ENCODE measurements at places on chromosomes 12 and 14.

- no peak for DNase-seq
Measured at GRCh38 chr14:96808619-96809406, 11.6 kb downstream of the VRK1 start.

DNA sequence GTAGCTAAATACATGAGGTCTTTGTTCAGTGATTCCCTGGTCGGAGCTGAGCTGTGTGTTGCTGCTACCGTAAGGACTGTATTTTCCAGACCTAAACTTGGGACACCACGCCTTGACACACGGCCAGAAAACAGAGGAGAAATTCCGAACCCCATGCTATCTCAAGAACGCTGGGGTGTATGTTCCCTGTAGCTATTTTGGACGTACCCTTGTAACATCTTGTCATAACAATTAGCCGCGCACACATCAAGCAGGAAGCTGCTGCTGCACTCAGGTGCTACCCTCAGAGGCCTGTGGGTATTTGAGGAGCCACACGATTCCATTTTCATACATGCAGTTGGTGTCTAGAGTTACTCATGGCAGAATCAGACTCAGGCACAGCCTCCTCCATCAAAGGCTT, 255.0 kb downstream of the TMEM132C start:
- DNase-seq: no peak

GRCh38 chr12:57735952-57736740, 2.4 kb downstream of the AGAP2 start:
- peak; percentile 37 for DNase-seq

DNA sequence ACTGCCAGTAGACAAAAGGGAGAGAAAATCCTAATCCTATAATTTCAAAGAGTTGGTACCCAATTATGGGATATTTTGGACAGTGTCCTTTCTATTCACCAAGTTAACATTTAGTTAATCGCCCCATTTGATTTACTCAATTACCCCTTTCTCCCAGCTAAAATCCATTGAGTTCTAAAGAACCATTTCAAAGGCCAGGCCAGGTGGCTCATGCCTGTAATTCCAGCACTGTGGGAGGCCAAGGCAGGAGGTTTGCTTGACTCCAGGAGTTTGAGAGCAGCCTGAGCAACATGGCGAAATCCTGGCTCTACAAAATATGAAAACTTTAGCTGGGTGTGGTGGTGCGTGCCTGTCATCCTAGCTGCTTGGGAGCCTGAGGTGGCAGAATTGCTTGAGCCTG, 5.5 kb upstream of the GPR19 start:
- no peak for DNase-seq

- DNase-seq: no peak
Measured at GRCh38 chr14:73741876-73742519, 27.8 kb upstream of the PNMA1 start.

DNA sequence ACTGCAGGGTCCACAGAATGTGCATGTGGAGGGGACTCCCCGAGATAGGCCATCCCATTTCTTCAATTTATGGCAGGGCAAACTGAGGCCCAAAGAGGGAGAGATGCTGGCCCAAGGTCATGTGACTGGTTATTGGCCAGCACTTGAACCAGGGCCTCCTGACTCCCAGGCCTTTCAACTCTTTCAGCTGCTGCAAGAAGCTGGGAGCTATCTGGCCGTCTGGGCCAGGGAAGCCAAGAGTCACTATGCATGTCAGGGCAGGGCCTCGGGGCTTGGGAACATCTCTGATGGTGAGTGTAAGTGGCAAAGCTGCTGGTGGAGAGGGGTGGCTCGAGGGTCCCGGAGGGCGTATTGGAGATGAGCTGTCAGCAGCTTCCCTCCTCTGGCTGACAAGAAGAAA, 9.5 kb upstream of the LTBP2 start:
- DNase-seq: no peak

- no peak for DNase-seq
Measured at GRCh38 chr12:41100572-41100971, 87.5 kb upstream of the PDZRN4 start.

- no peak for DNase-seq
Measured at GRCh38 chr14:98949051-98949450, 322.9 kb downstream of the BCL11B start.

DNA sequence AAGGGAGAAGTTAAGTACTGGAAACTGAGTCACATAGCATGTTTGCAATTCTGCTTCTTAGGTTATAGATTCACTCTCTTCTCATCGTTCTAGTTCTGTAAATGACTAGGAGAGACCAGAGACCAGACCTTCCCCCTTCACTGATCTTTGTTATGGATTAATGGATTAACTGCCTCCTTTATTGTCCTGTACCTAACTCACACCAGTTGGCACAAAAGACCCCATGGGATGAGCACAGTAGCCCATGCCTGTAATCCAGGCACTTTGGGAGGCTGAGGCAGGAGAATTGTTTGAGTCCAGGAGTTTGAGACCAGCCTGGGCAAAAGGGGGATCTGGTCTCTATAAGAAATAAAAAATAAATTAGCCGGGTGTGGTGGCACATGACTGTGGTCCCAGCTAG, 20.8 kb downstream of the BCAT1 start:
- no peak for DNase-seq

DNA sequence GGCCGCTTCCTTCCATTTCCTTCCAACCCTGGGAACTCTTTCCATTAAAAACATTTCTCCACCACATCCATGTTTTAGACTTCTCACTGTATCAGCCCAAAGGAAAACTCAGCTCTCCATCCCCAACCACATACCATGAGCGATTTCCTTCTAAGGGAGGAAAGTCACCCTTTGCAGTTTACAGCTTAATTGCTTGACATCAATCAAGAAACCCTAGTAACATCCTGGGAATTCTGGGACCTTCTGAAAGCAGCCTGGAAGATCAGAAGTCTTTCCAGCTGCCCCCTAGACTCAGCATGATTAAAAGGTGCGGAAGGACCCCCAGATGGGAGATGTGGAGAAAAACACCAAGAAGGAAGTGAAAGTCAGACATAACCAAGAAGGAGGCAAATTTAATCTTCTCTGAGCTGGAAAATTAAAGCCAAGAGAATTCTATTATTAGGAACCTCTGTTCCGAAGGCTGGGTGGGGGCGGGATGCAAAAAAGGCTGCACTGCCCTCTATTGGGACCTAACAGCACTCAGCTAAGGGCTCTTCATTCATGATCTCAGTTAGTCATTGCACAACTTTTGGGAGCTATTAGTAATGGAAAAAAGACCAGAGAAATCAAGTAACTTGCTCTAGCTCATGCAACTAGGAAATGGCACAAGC, 73.3 kb upstream of the PLXNC1 start:
- peak; percentile 89 for DNase-seq

GRCh38 chr12:123006977-123007376, 26.5 kb downstream of the ARL6IP4 start:
- DNase-seq: peak; percentile 51

DNA sequence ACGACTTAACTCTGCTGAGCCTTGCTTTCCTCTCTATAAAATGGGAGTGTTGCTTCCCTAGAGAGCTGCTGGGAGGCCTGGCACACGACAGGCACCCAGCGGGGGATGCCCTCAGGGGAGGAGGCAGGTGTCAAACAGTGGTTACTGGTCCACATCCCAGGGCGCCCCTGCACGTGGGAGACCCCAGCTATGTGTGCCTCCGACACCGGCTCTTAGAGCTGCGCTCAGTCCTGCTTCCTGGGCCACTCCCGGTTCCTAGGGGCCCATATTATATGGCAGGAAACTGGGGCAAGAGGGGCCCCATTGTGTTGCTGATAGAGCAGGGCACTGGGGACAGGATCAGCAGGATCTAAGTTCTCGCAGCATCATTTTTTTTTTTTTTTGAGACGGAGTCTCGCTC, 47.3 kb downstream of the CHGA start:
- DNase-seq: no peak

DNA sequence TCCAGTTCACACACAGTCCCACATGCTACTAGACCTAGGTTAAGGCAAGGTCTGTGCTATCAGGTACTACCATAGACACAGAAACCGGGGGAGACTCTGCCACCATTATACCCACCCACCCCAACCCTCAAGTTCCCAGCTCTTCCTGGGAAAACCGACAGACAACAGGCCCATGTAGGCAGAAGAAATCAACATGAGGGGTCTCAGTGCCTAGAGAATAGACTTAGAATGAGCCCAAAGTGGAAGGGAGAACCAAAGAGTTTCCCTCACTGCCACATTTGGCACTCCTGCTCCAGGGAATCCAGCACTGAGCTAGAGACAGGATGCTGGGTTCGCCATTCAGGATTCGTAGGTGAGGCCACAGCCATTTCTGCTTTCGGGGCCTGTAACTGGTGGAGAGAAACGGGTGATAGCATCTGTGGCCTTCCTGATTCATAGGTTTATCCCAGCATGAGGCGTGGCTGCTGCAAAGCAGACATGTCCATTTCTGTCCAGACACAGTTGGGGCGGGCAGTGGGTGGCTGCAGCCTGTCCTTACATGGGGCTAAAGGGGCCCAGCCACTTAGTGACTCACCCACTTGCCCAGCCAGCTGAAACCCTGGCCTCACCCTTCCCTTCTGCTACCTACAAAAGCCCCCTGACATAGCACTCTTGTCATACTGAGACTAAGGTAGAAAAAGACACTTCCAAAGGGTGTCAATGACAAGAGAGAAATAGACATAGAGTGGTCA, 69.4 kb downstream of the IRF2BPL start:
- peak; percentile 72 for DNase-seq

DNA sequence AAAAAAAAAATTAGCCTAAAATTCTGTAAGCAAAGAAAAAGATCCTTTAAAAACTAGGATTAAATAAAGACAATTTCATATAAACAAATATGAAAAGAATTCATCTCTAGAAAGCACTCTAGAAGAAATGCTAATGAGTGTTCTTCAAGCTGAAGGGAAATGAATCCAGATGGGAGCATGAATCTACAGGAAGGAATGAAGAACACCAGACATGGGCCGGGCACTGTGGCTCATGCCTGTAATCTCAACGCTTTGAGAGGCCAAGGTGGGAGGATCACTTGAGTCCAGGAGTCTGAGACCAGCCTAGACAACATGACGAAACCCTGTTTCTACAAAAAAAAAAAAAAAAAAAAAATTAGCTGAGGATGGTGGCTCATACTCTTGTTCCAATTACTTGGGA, 297.2 kb downstream of the FBXL14 start:
- DNase-seq: peak; percentile 43

- DNase-seq: no peak
Measured at GRCh38 chr12:9669534-9669933, at the start of gene CLEC2D. Gene CLEC2D, plus strand, starts transcription at chr12:9669713. Its CDS starts 22 bp downstream, at chr12:9669735.

DNA sequence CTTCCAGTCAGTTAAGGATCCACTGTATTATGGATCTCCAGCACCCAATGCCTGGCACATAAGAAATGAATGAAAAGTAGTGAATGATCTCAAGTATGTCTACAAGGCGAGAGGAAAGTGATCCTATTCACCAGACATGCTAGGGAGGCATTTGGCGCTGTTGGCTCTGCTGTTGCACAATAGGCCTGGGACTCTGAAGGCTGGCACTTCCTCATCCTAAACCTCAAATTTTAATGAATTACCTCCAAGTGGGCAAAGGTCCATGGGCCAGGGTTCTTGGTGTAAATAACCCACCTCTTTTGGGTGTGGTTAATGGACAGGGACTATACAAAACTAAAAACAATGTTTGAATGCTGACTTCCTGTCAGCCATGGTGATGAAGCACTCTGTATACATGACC, 173.4 kb upstream of the PZP start:
- DNase-seq: no peak

- no peak for DNase-seq
Measured at GRCh38 chr12:71070416-71071128, 87.2 kb downstream of the TSPAN8 start.

- DNase-seq: no peak
Measured at GRCh38 chr12:23528316-23528715, 421.2 kb downstream of the SOX5 start.

DNA sequence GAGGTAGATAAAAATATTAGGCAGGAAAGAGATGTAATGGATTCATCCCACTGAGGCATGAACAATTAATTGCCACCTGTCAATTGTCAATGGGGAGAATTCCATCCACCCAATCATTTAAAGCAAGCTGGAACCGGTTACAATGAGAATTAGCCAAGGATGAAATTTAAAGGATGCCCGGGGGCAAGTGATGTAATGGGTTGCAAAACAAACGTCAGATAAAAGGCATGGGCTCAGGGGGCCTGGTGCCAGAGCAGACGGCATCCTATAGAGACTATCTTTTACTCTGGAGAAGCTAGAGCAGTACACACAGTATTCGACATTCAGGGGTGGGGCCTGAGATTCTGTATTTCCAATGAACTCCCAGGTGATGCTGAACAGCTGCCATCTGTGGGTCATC, 80.5 kb upstream of the ZFP36L1 start:
- DNase-seq: no peak

DNA sequence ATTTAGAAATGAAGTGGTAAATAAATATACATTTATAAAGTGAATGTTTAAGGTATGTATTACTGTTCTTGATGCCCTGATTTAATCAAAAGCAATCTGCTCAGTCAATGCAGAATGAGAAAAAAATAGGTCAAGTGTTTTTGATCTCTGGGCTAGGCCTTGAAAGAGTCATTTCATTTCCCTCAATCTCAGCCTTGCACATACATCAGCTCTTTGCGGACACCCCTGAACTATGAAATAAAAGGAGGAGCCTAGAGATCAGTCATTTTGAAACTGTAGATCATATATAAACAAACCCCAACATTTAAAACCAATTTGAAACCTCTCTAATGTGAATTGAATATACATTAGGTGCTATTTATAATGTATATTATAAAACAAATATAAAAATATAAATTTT, 42.5 kb downstream of the ATG2B start:
- no peak for DNase-seq

DNA sequence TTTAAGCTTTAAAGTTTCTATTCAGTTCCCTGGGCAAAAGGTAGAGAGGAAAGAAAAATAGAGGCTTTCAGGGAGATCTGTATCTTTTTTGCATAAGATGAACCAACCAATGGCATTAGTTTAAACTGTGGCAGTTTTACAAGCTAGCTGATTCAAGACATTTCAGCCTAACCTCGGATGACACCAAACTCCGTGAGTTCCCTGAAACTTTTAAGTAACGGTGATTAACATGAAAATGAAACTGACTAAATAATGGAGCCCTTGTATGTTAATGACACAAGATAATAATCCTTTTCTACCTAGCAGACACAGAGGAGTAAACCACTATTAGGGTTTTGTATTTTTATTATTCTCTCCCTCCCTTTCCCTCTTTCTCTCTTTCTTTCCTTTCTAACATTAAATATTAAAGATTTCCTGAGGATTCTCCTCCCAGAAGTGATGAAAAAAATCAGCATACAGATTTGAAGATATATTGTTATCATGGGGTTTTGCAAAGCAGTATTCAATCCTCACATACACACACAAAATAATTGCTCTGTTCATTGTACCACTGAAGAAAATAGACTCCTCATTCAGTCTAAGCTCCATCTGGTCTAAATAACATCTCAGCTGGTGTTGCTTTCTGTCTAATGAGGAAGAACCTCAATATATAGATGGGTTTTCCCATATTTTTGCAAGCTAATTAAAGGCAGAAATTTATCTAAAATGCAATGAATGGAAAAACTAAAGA, 483.8 kb downstream of the NOVA1 start:
- DNase-seq: no peak

Data from IMR-90 (cell line).